ENCODE measurements at places on chromosomes 13 and 19. TPM values are rescaled to one million over a fixed set of nuclear protein-coding genes. Genes with fewer than 3 reads are reported as not detected.

Gene CPB2
- not detected for total RNA-seq

Gene CSNK1G2
- 127 TPM for total RNA-seq

GRCh38 chr13:110868720-110869119 lies 46.1 kb downstream of the ANKRD10 start:
- no peak for DNase-seq

- no peak for DNase-seq
Measured at GRCh38 chr13:97072297-97072696, 78.0 kb upstream of the OXGR1 start.

Measured in CD4-positive, alpha-beta T cell (primary cell).